Activated T-cell treated with anti-CD3 and anti-CD28 coated beads, Interleukin-2, amount 50 U/mL, for 48 hours (primary cell): ENCODE measurements at places on chromosomes 7 and 10.
A peak's percentile ranks its signal among the peaks of the same experiment; 100 is the strongest.

- DNase-seq, result no peak
Measured at GRCh38 chr7:13751766-13752165, 237.7 kb downstream of the ETV1 start.

- DNase-seq, result no peak
Measured at GRCh38 chr10:112456533-112456932, 9.5 kb downstream of the VTI1A start.

DNA sequence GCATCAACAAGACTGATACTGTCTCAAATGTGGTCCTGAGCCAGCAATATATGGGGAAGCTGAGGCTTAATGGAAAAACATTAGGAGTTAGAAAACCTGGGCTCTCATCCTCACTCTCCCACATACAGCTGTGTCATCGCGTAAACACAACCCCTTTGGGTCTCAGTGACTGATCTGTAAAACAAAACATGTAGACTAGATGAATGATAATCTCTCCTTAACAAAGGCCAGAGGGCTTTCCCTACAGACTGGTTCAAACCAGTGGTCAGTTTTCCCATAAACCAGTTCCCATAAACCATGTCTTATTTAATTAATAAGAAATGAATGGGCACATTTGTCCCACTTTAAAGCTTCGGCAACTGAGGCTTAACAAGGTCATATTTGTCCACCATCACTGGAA lies 48.1 kb downstream of the OSBPL3 start:
- no peak for DNase-seq

DNA sequence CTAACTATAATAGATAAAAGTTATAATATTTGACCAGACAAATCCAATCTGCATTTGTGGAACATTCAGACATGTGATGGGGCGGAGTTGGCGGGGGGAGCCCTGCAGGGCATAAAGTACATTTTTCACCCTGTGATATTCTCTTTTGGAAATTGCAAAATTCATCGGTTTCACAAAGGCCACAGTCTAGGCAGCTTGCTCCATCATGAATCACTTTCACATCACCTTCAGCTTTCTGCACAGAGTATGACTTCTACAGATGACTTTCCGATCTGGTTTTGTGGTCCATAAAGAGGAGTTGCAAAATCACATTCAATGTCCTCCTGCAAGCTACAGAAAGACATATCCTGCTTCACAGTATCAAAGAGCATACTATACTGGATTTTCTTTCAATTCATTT lies 51.4 kb upstream of the APBB1IP start:
- no peak for DNase-seq

GRCh38 chr10:5776136-5776880 lies 36.9 kb downstream of the GDI2 start:
- DNase-seq, result no peak

DNA sequence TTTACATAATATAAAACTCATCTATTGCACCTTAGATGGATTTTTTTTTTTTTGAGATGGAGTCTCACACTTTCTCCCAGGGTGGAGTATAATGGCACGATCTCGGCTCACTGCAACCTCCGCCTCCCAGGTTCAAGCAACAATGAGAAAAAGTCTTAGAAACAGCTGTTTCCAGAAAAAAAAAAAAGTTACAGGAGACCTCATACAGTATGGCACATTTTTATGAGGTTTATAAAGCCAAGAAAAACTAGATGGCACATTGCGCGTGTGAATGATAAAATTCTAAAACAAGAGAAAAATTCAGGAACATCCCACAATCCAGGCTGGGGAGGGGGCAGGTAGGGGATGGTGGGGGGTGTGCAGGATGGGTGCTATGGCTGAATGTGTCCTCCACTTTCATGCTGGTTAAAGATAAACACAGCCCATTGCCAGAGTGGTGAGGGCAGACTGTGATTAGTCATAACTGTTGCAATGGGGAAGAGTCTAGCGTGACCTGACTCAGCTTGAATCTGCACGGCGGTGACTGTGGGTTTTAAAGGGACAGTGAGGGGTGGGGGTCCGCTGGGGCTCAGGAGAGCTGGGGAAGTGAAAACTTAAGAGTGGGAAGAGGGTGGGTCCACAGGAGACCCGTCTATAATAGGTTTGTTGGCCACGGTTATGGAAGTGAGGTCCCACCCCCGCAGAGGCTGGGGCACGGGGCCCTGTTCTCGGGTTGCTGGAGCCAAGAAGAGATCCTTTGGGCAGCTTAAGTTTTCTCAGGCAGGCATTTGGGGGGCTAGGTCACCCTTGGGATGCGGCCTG lies 11.9 kb upstream of the LRRC27 start:
- DNase-seq, result peak; percentile 69

DNA sequence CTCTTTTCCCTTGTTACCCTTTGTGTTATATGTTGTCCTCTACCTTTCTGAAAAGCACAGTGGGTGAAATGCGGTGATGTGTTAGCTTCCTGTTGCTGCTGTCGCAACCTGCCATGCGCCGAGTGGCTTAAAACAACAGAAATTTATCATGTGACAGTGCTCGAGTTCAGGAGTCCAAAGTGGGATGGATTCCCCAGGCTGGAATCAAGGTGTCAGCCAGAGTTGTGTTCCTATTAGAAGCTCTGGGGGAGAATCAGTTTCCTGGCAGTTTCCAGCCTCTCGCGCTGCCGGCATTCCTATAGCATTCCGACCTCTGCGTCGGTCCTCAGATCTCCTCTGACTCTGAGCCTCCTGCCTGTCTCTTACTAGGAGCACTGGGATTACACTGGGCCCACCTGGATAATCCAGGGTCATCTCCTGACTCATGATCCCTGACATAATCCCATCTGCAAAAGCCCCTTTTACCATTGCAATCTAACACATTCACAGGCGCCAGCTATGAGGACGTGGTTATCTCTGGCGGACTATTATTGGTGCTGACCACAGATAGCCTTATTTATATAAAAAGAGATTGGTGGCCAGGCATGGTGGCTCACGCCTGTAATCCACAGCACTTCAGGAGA lies 207.5 kb downstream of the CUX1 start:
- DNase-seq, result no peak

- no peak for DNase-seq
Measured at GRCh38 chr7:18792871-18793595, 297.5 kb downstream of the HDAC9 start.

DNA sequence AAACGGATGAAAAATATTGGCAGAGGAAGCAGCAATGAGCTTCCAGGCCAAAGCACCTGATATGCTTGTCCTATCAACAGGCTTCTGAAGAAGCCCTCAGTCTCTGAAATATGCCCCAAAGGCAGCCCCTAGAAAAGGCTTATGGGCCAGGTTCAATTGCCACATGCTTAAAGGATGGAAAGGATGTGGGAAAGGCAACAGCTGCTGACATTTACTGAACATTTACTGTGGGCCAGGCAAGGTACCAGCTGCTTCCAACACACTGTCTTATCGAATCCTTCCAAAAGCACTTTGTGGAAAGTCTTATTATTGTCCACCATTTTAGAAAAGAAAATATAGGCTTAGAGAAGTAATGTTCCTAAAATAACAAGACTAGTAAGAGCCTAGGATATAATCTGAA lies 56.5 kb downstream of the DOCK4 start:
- DNase-seq, result no peak

DNA sequence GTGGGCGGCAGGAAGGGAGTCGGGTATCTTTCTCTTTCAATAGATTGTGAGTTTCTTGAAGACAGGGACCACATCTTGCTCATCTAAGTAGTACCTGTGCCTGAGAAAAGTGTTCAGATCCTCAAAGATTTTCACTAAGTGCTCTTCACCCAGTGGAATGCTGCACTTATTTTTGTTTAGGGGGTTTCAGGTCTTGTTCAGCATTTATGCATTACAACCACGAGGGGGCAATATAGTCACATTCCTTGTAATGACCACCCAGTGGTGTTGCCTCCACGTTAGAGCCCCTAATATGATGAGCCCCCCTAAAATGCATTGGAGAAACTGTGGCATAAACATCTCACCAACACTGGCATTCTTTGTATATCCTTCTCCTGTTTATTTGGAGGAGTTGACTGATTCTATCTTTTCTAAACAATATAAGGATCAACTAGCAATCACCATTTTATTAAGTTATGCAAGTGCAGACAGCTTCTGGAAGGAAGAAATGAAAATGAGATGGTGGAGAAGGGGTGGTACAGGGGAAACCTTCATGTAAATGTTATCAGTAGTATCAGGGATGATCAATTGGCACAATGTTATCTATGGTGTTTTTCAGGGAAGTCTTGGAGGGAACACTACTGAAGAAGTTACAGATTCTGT lies 3.1 kb upstream of the PAPSS2 start:
- no peak for DNase-seq
